Adrenal gland (tissue), 19 donors: ENCODE measurements at places on chromosomes 1 and 21. TPM values are rescaled to one million over a fixed set of nuclear protein-coding genes. Genes with fewer than 3 reads are reported as not detected.
A peak's percentile ranks its signal among the peaks of the same experiment; 100 is the strongest.

Gene KIF2C
- 3.4 TPM for total RNA-seq

DNA sequence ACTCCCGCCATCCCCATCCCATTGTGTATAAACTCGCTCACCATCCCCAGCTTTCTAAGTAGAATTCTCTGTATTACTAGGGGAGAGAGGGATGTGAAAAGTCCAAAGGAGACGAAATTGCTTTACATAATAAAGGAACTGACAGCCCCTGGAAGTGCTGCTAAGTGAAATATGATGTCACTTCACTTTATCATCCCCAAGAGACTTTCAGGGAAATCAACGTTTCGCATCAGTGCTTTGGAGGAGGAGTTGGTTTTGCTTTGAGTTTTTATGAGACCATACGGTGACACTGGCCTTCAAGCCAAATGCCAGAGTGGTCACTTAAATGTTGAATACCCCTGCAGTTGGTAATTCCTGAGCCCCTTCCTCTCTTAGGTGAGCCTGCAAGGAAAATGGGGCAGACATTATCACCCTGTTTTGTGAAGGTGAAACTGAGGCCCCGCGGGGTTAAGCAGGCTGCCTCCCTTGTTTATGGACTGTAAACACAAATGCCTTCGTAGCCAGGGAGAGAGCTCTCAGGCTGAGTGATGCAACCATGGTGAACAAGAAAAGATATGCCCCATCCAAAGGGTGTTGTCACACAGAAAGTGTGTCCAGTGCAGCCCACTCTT, 58.4 kb upstream of the KAZN start:
- no peak for DNase-seq

Gene TOR1AIP2
- 95.1 TPM for total RNA-seq

- DNase-seq, result no peak
Measured at GRCh38 chr21:40393066-40393465, 453.9 kb downstream of the DSCAM start.

GRCh38 chr21:28932717-28933116, 60.0 kb downstream of the LTN1 start:
- no peak for DNase-seq

GRCh38 chr1:18957136-18957521, 653 bp upstream of the IFFO2 start:
- DNase-seq, result no peak

GRCh38 chr1:203085528-203086406, at the start of gene MYOG:
Gene MYOG (minus strand): TSS chr1:203086012. CDS start chr1:203085961, 51 bp downstream.
- DNase-seq, result no peak

Gene IVL
- not detected for total RNA-seq

GRCh38 chr1:43573066-43573800, 42.5 kb downstream of the PTPRF start:
- no peak for DNase-seq

GRCh38 chr1:234620272-234621126, 10.5 kb upstream of the IRF2BP2 start:
- no peak for DNase-seq

DNA sequence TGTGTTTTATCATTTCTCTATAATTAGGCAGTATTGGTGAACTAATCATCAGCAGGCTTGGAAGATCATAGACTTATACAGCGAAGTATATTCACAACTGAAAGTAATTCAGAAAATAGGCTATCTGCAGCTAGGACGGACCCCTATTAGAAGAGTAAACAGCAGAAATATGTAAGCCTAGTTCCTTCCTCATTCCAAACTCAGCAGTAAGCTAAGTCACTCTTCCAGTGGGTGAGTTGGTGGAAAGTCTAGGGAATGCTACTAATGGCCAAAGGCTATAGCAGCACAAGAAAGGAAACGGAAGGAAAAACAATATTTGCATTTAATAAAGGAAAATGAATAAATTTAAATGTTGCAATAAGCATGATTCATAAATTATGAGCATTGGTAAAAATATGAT, 918.1 kb upstream of the TMPRSS15 start:
- no peak for DNase-seq

GRCh38 chr1:109199710-109200109, 14.0 kb upstream of the SARS1 start:
- peak; percentile 45 for DNase-seq

DNA sequence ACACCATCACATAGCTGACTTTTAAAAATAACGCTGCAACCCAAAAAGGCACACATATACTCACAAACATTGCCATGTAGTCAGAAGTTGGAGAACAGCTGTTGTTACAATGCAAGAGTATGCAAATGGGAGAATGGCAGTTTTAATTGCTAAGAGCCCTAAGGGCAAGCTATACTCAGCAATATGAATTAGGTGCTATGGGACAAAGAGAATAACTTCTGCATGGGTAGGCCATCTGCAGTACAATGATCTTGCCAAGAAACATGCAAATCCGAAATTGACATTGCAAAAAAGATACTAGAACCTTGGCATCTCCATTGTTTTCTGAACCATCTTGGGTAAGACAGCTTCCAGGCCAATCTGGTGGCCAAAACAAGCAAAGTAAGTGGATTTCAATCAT, 697.8 kb downstream of the LRRIQ3 start:
- DNase-seq, result no peak

GRCh38 chr1:210347112-210347511, 18.4 kb downstream of the HHAT start:
- DNase-seq, result no peak

DNA sequence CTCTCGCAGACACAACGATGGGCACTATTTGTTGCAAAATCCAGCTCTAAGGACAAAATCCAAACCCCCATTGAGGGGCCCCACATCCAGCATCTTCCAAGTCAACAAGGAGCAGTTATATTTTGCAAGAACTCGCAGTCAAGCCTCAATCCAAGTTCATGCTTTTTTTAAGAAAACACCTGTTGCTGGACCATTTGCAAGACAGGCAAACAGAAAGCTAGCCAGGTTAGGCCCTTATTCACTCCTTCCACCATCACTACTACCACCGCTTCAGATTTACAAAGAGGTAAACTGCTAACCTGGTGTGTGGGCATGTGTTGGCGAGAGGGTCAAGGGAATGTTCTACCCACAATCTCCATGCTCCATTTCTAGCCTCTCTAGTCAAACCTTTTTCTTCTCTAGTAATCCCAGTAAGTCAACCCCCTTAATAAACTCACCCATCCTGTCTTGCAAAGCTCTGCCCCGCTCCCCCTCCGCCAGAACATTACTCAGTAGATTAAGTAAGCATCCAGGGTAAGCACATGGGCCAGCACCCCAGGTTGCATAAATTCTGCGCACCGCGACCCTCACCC, 703 bp downstream of the ERI3 start:
- no peak for DNase-seq

Gene SPRR5
- not detected for total RNA-seq
